Stimulated activated CD4-positive, alpha-beta T cell treated with anti-CD3 and anti-CD28 coated beads, Interleukin-12 subunit alpha, Interleukin-12 subunit beta, amount 100 ng/mL, for 48 hours (primary cell): ENCODE measurements at places on chromosomes 7 and 10.

DNA sequence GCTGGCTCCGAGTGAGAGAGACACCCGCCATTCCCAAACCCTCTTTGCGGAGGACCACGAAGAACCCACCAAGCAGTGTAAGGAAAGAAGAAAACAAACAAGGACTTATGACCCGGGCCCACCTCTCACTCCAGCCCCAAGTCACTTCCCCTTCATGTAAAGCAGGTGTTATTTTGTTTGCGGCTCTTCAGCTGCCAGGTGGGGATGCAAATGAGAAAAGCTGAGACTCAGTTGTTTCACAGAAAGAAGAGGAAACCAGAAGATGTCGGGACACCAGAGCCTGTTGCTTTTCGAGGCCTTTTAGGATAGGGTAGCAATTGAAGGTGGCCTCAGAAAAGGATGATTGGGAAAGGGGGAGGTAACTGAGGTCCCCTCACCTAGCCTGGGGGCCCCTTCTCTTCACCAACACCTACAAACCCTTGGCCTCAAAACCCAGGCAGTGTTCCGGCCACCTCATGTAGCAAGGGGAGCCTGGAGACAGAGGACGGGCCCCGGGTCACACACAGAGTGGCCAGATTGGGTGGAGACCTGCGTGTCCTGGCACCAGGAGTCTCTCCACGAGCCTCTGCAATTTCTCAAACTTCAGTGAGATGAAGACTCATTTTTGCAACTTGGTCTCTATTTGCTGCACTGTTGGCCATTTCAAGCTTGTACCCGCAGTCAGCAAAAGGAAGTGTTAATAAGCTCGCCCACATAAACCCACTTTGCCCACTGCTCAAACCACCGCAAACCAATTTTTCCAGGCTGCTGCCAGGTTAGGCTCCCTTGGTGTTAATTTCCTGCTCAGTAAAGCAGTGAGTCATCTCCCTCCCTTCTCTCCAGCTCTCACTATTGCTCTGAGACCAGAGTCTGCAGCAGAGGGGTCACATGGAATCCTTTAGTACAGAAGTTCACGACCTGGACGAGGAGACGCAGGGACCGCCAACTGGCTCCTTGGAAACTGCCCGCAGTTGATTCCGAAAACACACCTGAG lies 45.5 kb downstream of the AOC1 start:
- DNase-seq, result peak; percentile 34

- no peak for DNase-seq
Measured at GRCh38 chr10:123790132-123790885, 101.3 kb downstream of the CPXM2 start.

GRCh38 chr7:2824678-2825461 lies 19.2 kb downstream of the GNA12 start:
- DNase-seq, result no peak

DNA sequence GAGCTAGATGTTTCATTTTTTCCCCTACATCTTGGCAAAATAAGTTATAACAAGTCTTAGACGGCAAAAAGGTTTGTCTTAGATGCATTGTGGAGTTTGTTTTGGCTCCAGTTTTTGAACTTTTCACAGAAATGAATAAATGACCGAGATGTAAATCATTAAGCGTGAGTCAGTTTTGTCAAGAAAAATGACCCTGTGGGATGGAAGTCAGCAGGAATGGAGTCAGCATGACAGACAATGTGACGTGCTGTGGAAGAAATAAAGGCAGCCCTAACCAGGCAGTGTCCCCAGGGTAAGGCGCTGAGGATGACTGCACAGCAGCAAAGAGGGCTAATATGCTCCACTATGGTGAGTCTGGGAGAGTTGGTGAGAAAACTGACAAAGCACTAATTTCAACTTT lies 163.2 kb downstream of the NOC3L start:
- DNase-seq, result no peak

GRCh38 chr10:98138031-98138430 lies 3.6 kb downstream of the R3HCC1L start:
- no peak for DNase-seq

- no peak for DNase-seq
Measured at GRCh38 chr7:3559278-3559677, 258.2 kb downstream of the SDK1 start.

DNA sequence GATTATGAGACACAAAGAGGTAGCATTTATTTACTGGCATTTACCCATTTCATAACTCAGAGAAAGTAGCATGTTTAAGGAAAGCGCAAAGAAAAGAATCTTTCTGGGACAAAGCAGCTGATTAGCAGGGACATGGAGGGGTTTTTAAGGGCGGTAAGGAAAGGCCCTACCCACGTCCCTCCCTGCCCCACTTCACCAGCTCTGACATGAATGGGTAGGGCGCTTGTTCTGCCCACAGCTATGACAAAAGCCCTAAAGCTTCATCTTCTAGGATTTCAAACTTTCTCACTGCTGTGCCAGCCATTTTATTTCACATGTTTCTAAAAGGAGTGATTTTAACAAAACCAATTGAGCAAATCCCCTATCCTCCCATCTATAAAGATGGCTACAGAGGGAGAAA lies 406.9 kb upstream of the KLF6 start:
- no peak for DNase-seq

- DNase-seq, result no peak
Measured at GRCh38 chr10:131656009-131656408, 244.8 kb upstream of the PPP2R2D start.

GRCh38 chr10:111531690-111532089 lies 454.9 kb downstream of the ADRA2A start:
- DNase-seq, result no peak

- DNase-seq, result no peak
Measured at GRCh38 chr10:79229830-79230327, 117.4 kb upstream of the PPIF start.
